Central memory CD8-positive, alpha-beta T cell (primary cell): ENCODE measurements at places on chromosomes 2 and 18.

DNA sequence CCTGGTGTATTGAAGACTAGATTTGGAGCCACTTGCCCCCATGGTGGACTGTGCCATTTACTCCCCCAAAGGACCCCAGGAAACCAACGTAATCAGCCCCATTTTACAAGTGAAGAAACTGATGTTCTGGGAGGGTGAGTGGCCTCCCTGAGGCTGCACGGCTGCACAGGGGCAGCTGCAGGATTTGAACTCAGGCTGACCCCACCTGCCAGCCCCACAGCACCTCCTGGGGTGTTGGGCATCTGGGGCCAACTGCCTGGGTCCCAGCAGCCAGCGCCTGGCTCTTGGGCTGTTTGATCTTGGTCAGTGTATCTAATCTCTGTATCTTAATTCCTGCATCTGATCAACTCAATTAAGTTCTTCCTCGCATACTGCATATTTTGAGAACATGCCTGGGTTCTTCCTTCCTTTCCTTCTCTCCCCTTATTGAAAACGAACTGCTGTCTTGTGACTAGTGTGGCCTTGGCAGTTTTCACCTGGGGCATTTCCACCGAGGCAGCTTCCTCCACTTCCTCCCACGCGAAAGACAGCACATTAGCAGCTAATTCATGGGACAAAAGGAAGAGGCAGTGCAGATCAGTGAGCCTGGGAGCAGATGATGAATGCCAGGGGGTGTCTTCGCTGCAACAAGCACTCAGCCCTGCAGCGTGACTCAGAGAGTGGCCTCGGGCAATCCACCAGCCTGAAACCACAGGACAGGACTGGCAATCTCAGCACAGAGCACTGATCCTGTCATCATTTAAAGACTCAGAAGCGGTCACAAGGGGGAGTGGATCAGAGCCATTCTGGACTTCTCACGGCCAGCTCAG lies 184.1 kb upstream of the RAB12 start:
- no peak for DNase-seq

GRCh38 chr2:64839844-64840243 lies 149.4 kb upstream of the SLC1A4 start:
- no peak for DNase-seq

DNA sequence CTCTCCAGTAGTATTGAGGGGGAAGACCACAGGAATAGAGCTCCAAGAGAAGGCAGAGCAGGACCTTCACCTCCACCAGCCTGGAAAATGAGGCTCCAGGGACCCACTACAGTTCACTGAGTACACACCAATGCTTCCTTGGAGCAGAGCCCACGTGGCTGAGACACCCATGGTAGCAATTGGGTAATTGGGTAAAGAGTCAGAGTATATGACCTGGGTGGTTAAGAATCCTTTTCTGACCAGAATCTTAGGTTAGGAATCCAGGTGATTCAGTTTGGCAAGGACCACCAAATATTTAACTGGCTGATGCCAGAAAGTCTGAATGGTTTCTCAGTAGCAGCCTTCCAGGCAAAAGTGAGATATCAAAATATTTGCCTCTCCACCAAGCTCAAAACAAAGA lies 107.7 kb downstream of the MDH1 start:
- DNase-seq = no peak

DNA sequence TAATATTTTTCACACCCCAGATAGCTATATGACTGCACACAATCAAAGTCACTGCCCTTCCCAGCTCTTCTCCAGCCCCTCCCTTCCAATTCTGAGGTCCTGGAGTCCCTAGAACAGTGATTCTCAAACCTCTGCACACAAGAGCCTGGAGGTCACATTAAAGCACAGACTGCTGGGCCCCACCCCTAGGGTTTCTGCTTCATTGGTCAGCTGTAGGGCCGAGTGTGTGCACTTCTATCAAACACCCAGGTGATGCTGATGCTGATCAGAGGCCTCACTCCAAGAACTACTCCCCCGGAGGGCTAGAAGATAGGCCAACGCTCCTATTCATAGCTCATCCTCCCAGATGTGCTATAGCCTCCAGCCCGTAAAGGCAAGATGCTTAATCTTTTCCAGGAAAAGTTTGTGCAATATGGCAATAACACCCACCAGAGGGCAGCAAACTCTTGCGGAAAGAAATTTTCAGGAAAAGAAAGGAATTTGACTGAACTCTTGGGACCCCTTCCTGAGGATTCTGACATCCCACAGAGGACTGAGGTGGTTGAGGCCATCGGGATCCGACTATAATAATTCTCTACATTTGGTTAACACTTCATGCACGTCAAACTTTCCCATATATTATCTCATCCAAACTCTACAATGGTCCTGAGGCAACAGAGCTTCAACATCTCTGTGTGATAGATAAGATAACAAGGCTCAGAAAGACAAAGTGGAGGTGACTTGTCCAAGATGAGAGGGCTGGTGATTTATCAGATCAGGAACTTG lies 194.2 kb upstream of the PKDCC start:
- DNase-seq = no peak
